ENCODE measurements at places on chromosomes 2 and 18.
A peak's percentile ranks its signal among the peaks of the same experiment; 100 is the strongest.

- no peak for DNase-seq
These were observed 112.2 kb downstream of the GALNT3 start for GRCh38 chr2:165681841-165682240.

DNA sequence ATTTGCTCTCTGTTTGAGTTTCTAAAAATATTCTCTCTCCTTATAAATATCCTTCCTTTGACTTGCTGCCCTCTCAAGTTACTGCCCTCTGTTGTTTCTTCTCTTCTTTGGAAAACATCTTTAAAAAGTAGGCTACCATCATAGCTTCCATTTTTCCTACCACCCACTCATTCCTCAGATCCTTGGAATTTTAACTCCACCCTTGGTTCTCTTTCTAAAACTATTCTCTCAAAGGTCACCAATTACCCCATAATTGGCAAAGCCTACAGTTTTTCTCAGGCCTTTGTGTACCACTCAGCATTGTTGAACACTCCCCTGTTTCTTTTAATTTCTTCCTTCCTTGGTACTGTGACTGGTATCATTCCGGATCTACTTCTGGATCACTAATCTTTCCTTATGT, 43.0 kb upstream of the ITGAV start:
- DNase-seq = no peak

DNA sequence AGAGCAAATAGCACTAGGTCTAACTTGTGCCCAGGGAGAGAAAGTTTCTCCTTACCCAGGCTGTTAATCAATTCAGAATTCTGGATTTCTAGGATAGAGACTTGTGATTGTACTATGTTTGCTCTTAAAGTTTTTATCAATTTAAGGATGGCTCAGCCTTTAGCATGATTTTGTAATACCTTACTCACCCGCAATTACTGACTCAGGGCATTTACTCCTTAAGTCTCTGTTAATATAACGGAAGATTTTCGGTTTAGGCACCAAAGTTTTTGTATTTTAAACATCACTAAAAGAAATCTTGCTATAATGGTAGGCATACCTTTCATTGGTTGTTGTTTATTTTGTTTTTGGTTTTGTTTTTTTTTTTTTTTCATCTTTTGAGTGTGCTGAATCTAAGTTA, 358.2 kb downstream of the RBM43 start:
- DNase-seq = no peak

DNA sequence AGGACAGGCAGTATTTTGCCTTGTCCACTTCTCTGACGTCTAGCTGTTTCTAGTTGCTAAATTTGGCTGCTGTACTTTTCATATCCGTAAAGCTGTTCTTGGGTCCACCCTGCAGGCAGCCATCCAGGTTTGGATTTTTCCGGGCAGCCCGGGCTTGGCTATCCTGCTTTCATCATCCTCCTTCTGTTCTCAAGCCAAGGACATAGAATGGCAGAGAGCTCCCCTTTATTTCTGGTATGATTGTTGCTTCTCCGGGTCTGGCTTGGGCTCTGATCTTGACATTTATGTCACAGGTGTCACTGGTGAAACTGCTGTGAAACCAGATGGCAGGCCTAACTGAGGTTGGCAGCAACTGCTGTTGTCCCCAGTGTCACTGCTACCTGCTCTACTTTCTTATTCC, 35.5 kb downstream of the SCN2A start:
- no peak for DNase-seq

GRCh38 chr2:43676322-43677050, at the start of gene C1GALT1C1L:
TSS of gene C1GALT1C1L (minus strand) at chr2:43676429. CDS start at chr2:43676322, 107 bp downstream.
- DNase-seq = no peak

DNA sequence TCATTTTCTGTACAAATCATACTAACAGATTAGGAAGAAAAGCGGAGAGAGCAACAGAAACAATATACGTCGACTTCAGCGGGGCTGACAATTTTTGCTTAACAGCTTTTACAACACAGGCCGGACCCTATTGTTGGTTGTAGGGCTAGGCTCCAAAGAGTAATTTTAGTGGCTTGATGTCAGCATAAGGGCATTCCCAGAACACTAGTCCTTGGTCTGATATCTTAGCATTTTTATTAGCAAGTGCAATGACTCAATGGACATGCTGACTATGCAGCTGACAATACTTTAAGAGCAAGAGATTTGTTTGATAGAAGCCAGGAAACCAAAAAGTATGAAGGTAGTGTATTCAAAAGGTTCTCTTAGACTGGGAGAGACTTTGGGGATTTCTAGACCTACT, 209.9 kb downstream of the LNPK start:
- DNase-seq = no peak

GRCh38 chr2:152015552-152015951, 83.3 kb downstream of the CACNB4 start:
- no peak for DNase-seq

GRCh38 chr2:164717000-164717803, 95.9 kb upstream of the GRB14 start:
- DNase-seq = no peak

DNA sequence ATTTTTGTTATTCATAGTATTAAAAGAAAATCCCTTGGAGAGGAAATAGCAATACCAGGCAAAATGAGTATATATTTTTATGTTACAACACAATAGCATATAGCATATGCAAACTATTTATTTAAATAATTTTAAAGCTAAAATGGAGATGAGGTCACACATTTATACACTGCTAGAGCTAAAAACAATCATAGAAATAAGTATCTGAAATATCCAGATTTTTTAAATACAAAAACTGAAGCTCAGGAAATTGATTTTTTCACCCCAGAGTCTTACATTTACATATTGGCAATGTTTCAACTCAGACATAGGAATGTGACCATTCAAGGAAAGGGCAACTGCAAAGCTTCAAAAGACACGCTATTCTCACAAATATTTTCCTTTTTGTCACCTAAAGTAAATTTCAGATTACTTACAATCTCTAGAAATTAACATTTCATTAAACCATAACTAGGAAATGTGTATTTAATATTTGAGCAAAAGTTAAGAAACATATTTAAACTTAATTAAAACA, 8.9 kb downstream of the TFPI start:
- DNase-seq = no peak

GRCh38 chr18:54812885-54813284, 15.4 kb upstream of the RAB27B start:
- DNase-seq = no peak

- no peak for DNase-seq
These were observed 117.4 kb downstream of the STPG4 start for GRCh38 chr2:47037678-47038077.

DNA sequence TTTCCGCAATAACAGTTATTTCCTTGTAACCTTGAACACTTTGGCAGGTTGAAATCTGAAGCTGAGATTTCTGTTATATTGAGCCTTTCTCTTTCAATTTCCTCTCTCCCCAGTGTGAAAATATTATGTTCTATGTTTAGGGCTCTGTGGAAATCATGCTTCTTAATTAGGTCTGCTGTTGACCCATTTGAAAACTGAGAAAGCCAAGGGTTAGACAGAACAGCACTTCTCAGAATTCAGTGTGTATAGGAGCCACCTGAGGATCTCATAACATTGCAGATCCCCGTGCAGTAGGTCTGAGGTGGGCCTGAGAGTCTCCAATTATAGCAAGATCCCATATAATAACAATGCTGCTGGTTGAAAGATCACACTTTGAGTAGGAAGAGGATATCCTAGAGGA, 230.2 kb upstream of the NT5C1B start:
- DNase-seq = no peak

GRCh38 chr2:106537791-106538191, 50.6 kb downstream of the CD8B2 start:
- no peak for DNase-seq

DNA sequence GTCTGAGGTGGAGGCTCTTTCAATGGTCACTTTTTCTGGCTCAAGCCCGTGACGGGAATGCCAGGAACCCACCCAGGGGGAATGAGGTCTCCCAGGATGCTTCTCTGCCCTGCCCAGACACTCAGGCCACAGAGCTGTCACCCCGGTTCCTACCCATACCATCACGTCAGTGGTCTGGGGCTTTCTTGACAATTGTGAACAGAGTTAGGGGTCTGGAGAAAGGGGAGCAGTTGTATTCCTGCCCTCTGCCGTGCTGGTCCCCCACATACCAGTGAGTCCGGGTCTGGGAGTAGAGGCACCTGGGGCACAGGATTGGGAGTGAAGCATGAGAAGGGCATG, 97.2 kb downstream of the B3GNT2 start:
- DNase-seq = no peak

GRCh38 chr2:231038483-231039293, 1.4 kb downstream of the C2orf72 start:
- no peak for DNase-seq

DNA sequence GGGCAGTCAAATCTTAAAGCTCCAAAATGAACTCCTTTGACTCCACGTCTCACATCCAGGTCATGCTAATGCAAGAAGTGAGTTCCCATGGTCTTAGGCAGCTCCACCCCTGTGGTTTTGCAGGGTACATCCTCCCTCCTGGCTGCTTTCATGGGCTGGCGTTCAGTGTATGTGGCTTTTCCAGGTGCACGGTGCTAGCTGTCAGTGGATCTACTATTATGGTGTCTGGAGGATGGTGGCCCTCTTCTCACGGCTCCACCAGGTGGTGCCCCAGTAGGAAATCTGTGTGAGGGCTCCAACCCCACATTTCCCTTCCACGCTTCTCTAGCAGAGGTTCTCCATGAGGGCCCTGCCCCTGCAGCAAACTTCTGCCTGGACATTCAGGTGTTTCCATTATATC, 105.2 kb upstream of the MSTN start:
- DNase-seq = no peak

GRCh38 chr18:47334966-47335365, 83.5 kb upstream of the SKOR2 start:
- no peak for DNase-seq

GRCh38 chr18:10170375-10170774, 256.6 kb downstream of the VAPA start:
- DNase-seq = no peak

- no peak for DNase-seq
These were observed 150.2 kb downstream of the SRBD1 start for GRCh38 chr2:45460825-45461224.

- DNase-seq = no peak
These were observed 146.1 kb downstream of the PRPF40A start for GRCh38 chr2:152571048-152571766.

DNA sequence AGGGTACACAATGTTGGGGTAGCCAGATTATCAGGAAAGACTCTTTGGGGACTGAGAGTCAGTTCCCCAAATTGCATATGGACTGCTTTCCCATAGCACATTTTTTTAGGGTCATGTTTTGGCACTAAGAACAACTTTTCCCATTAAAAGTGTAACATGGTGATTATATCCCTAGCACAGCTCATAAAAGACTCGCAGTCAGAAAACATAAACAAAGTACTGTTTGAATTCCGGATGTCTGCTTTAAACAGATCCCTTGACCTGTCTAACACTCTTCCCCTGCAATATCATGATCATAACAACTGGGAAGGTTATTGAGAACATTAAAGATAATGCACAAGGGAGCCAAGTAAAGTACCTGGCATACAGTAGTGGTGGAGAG, 262.2 kb downstream of the ASXL3 start:
- DNase-seq = no peak

DNA sequence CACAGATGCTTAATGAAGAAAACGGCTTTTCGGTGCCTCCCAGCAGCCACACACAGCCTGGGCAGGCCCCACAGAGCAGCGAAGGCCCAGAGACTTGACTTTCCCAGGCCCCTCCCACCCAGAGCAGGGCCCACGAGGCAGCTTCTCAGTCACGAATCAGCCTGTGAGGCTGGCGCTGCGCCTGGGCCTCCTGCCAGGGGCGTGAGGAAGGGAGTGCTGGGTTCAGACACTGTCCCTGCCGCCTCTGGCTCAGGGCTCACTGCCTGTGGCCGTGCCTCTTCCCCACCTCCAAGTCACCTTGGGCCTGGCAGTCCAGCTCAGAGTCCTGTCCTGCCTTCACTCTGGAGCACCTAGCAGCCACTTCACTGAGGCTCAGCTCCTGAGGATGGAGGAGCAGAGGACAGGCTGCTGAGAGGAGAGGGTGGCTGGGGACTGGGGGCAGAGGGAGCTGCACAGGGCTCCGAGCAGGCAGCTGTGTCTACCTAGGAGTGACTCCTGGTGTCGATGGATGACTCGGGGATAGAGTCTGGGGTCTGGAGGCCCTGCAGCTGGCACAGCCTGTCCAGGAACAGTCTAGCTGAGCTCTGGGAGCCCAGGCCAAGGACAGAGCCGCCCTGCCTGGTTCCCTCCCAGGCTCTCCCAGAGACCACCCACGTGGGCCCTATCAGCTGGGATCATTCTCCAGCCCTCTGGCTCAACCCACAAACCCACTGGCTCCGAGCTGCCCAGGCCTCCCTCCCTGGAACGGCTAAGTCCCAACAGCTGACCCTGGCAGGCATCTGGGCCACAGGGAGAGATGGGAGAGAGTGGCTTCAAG, 36.4 kb upstream of the FOSL2 start:
- peak; percentile 11 for DNase-seq

DNA sequence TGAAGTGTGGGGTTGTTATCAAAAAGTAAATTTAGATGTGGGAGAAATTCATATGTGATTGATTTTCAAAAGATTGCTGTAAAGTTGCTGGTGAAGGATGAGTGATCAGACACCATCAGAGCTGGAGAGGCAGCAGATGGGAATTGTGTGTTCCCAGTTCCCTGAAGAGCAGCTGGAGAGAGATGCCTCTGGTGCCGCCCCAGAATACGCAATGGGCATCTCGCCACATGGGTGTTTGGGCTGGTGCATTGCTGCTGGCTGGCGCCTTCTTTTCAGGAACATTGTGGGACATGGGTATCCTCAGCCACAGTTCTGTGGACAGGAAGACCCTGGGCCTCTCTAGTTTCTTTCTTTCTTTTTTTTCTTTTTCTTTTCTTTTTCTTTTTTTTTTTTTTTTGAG, 11.9 kb downstream of the ATG4B start:
- DNase-seq = no peak

DNA sequence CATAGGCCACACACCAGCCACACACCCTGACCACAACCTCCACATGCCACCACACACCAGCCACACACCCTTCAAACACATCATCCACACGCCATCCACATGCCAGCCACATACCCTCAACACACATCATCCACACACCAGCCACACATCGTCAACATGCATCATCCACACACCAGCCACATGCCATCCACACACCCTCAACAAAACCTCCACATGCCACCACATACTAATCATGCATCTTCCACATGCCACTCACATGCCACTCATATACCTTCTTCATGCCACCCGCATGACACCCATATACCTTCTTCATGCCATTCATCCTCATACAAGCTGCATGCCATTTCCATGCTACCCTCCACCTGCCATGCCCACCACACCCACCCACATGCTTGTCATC, 12.4 kb downstream of the TNS1 start:
- no peak for DNase-seq

DNA sequence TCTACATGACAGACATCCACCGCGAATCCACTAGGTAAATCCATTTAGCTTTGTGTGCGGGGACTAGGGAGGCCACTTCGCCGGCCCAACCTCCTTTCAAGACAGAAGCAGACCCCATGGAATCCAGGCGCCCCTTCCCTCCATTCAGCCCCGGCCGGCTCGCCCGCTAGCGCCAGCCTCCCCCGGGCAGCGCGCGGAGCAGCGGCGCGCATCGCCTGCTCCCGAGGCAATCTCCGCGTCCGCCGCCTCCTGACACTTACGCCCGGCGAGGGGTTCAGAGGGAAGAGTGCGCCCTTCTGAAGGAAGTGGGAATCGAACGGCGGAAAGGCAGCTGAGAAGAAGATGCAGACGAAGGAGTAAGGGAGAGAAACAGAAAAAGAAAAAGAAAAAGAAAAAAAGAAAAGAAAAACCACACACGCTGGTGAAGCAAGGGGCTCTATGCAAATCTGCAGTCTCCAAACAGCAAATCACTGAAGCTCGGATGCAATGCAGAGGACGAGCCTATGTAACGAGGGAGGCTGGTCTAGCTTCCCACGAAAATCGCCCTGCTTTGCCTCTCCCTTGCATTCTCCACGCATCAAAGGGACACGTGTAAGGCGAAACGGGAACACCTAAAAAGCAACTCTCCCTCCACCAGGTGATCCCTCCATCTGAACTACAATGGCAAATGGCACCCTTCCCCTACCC, 684.4 kb downstream of the NRXN1 start:
- no peak for DNase-seq

All from keratinocyte (primary cell).